Activated effector memory CD4-positive, alpha-beta T cell treated with Interleukin-2 at 50 U/mL for 16 hours (primary cell): ENCODE measurements at places on chromosomes 11 and 22.
A peak's percentile ranks its signal among the peaks of the same experiment; 100 is the strongest.

GRCh38 chr11:108715239-108715638, 50.4 kb downstream of the DDX10 start:
- no peak for DNase-seq

DNA sequence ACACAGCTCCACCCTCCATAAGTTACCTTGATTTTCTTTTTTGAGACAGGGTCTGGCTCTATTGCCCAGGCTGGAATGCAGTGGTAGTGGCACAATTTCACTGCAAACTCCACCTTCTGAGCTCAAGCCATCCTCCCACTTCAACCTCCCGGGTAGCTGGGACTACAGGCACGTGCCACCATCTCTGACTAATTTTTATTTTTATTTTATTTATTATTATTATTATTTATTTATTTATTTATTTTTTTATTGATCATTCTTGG, 9.6 kb downstream of the RPS3 start:
- DNase-seq = no peak

DNA sequence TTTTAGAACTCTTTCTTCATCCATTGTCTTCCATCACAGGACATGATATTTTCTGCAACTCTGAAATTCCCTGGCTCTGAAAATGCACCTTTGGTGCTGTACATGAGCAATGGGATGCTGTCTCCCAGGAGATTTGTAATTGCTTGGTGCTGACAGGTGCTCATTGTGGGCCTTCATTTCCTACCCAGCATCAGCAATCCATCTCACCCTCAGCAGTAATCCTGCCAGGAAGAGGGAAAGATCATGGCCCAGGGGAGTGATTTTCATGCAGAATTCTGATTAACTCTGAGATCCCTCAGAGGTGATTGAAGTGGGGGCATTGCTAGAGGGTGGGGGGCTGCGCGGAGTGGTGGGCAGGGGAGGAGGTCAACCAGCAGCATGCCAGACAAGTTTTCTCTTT, 651.7 kb downstream of the NELL1 start:
- DNase-seq = no peak

DNA sequence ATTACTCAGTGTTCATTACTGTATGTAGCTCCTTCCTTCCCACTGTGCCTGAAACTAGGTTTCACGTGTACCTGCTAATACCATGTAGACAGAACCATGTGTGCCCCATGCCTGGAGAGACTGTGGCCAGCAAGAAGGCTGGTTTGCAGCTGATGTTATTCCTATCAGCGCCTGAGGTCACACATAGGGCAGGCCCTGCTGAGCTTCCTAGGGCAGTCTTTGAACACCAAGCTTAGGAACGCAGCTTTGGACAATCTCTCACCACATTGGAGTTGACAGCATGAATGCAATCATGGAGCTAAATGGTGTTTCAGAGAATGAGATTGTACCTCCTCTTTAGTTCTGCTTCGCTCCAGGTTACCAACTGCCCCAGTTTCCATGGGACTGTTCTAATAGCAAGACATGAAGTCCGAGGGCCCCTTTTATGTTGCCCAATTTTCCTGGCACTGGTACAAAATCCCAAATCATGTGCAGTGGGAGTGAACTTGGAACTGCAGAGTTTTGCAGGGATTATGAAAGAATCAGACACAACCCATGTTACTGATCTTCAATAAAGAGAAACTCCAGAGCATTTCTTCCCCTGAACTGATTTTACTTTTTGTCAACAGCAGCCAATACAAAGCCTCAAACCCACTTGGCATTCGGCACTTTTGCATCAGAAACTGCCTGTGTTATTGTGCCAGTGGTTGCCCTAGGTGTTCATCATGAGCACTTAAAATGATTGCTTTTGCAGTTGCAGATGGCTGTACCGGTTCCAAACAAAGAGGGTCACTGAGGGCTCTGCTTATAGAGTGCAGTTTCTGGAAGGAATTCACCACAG, 154.2 kb upstream of the TTC12 start:
- no peak for DNase-seq

- DNase-seq = no peak
Measured at GRCh38 chr11:27592098-27592780, 85.7 kb upstream of the LIN7C start.

DNA sequence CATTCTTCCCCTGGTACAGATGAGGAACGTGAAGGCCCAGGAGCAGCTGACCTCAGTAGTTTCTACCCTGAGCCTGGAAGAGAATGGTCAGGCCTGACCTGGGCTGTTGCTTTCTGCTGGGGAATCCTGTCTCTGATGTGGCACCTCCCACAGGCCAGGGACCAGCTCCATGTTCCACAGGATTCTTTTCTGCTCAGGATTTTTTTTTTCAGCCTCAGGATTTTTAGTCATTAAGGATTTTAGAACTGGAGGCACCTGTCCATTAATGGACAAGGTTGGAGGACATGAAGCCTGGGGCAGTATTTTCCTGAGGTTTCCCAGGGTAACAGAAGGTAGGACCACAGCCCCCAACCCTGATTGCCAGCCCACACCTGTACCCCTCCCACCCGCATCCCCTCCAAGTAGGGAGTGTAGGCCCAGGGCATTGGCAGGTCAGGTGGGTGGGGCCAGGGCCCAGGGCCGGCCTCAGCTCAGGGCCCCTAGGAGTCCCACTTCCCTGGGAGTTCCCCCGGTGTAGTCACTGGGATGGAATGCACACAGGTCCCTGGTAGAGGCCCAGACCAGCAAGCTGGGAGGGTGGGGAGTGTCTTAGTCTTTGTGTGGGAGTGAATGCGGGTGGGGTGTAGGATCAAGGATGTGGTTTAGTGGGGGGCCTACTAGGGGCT, 16.1 kb downstream of the BIK start:
- DNase-seq = no peak

- DNase-seq = no peak
Measured at GRCh38 chr11:109972181-109972715, 120.9 kb upstream of the ZC3H12C start.

DNA sequence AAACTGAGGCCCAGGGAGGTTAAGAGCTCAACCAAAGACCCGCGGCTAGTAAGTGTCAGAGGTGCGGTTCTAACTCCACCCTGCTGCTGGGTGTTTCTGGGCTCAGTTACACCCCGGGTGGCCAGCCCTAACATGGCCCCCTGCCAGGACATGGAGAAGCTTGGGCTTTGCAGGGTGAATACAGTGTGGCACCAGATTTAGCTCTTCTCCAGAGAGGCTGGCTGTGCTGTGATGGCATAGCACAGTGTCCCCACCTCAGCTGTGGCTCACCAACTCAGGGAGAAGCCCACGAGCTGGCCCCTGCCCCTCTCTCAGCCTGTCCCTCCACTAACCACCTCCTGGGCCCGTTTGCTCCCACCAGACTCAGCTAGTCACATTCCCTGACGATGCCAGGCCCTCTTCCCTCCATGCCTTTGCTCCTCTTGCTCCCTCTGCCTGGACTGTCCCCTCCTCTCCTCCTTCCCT, 7.0 kb downstream of the UCP3 start:
- no peak for DNase-seq

DNA sequence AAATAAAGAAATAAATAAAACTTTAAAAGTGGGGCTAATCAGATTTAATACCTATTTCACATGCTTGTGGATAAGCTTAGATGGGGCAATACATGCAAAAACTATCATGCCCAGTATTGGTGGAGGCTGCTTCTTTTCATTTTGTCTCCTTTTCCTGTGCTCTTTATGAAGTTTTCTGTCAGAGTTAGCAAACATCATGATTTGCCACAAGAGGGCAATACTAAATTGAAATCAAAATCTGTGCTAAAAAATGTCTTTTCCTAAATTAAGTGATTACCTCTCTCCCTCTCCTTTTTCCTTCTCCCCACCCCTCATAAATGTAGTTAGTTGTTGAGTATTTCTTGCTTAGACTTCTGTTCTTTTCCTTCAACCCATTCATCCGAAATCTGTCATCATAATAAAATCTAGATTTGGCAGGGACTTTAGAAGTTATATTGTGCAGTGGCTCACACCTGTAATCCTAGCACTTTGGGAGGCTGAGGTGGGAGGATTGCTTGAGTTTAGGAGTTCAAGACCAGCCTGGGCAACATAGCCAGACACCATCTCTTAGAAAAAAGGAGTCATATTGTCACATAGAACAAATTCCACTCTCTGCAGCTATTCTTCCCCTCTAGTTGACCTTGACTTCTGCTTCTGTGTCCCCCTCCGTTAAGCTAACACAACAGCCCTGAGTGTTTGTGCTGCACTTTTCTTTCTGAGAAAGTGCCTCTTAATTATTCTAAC, 4.7 kb upstream of the ARHGAP42 start:
- DNase-seq = no peak

DNA sequence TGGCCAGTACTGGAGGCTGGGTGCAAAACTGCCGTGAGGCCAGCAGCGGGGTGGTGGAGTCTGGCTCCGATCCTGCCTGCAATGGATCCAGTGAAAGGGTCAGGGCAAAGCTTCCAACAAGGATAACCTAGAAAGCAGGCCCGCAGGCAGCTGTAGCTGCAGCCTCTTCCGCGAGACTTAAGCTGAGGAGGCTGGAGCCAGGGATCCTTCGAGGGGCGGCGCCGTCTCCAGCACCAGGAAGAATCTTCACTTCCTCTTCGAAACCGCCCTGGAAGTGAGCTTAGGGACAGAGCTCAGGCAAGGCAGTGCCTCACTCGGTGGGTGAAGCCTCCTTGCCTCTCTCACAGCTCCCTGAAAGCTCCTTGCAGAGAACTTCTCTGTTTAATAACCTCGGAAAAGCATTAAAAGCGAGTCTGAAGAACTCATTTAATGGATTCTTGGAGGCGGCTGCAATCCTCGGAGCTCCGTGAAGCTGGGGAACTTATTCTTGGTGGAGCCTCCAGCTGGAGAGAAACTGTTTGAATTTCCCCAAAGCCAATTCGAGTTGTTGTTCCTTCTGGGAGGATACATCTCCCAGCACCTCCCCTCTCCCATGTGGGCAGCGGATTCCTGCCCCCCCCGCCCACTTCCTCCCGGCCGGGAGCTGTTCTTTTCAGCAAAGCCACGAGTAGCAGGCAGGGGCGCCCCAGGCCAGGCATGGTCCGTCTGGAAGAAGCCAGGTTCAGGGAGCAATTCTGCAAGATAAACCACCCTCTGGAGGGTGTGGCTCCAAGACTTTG, 169.9 kb downstream of the CTTN start:
- DNase-seq = no peak

DNA sequence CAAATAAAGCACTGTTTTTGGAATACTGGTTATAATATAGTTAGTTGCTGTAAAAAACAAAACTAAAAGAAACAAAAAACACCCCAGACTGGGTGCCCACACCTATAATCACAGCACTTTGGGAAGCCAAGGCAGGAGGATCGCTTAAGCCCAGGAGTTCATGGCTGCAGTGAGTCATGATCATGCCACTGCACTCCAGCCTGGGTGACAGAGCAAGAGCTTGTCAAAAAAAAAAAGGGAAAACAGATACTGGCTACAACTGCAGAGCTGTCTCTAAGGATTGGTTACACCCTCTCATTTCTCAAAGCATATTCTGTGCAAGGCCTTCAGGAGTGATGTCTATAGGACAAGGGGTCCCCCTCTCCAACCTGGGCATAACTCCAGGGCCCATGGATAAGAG, 14.6 kb upstream of the STK33 start:
- no peak for DNase-seq

DNA sequence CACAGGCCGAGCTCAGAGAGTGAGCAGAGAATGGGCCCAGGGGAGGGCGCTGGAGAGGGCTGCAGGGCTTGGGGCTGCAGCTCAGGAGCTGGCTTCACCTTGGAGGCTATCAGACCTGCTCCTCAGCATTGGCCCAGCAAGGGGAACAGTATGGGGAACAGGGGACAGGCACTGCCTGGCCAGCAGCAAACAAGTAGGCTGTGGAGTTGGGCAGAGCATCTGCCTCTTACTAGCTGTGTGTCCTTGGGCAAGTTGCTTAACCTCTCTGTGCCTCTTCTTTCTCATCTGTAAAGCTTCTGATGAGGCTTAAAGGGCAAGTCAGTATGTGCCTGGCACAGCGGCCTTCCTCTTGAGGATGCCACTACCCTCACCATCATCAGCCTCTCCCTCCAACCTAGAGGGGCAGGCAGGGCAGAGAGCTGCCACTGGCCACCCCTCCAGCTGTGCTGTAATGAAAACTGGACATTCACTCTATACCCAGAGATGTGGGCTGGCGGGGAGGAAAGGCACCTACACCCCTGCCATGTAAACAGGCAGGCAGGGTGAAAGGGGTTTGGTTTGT, 7.5 kb upstream of the CDKN1C start:
- peak; percentile 41 for DNase-seq

DNA sequence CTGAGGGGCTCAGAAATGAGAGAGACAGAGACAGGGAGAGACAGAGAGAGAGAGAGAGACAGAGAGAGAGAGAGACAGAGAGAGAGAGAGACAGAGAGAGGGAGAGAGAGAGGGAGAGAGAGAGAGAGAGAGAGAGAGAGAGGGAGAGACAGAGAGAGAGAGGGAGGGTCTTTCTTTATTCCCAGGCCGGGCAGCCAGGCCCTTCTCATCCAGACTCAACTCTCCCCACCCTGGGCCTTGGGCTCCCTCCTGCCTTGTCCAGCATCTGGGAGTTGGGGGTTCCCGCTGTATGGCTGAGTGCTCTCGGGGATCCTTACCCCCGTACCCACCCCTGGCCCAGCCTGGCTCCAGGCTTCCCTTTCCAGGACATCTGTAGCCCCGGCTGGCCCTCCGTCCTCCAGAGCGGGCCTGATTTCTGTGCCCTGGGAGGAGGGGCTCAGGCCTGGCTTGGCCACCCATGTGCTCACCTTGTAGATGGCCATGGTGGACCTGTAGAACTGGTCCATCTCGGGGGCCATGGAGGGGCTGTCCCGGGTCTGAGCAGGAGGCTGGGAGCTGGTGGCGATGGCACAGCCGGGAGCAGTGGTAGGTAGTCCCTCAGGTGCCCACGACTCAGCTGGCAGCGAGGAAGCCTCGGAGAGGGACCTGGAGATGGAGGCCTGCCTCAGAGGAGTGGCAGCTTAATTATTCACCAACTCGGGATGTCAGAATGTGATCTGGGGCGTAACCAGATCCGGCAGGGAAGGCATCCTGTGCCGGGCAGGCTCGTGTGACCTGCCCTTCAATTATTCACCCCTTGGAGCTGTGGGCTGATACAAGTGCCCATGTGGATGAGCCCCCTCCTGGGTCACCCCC, at the start of gene BAIAP2L2:
BAIAP2L2 (minus strand) TSS at position 677 of the 855 bp plus-strand sequence; CDS start at position 518, 159 bp downstream.
- no peak for DNase-seq

DNA sequence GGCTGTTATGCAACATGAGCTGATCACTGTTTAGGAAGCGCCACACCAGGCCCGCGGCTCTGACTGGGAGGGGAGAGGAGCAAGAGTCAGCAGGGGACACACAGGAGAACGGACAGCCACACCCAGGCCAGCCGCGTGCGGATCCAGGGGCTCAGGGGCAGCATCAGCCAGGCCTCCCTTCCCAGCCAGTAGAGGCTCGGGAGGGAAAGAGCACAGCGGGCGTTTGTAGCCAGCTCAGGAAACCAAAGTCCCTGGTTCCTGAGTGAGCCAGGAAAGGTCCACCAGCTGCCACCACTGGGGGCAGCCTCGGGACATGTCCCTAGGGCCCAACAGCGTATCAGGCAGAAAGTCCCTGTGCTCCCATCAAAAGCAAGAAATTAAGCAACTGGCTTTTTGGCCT, 71.8 kb upstream of the PITPNB start:
- DNase-seq = no peak

GRCh38 chr11:46130286-46130940, 9.2 kb upstream of the PHF21A start:
- DNase-seq = no peak

GRCh38 chr11:126339073-126339862, 16.2 kb upstream of the ST3GAL4 start:
- DNase-seq = no peak
